Sigmoid colon (tissue), 7 donors: ENCODE measurements at places on chromosomes 11 and 22. TPM values are rescaled to one million over a fixed set of nuclear protein-coding genes. Genes with fewer than 3 reads are reported as not detected.

CSNK2A3 gene
- 0.33 TPM for total RNA-seq

CYP2D6 gene
- 0.36 TPM for total RNA-seq

OR6A2 gene
- not detected for total RNA-seq

MUC6 gene
- not detected for total RNA-seq

HORMAD2 gene
- total RNA-seq, result not detected
